Panc1 (cell line): ENCODE measurements at places on chromosomes 5 and 9. TPM values are rescaled to one million over a fixed set of nuclear protein-coding genes. Genes with fewer than 3 reads are reported as not detected.

DNA sequence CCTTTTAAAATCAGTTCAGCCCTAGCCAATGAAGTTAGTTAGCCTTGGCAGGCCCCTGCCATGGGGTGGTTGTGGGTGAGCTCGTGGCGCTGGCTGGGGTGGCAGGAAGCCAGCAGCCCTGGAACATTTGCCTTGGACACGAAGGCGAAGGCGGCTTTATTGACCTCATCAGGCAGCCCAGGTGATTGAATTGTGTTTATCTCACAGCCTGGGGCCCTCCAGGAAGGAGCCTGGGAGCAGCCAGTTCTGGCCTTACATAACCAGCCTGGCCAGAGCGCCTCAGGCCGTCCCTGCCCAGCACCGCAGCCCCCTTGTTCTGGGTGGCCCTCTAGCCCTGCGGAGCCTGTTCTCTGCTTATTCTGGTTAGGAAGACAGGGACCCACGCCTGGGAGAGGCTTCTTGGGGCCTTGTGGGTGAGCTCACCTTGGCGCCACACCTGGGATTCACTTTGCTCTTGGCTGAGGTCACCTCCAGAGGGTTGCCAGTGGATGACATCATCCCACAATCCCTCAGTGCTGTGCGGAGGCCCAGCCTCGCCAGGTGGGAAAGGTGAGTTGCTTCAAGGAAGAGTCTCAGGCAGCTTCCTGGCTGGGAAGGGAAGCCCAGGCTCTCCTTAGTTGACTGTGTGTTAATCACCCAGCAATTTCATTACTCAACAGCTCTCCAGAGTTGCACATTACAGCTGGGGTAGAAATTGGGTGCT is 54.4 kb upstream of the RPL26L1 start:
- DNase-seq, result no peak

- no peak for DNase-seq
Measured at GRCh38 chr9:129891569-129891968, 56.3 kb downstream of the USP20 start.

DNA sequence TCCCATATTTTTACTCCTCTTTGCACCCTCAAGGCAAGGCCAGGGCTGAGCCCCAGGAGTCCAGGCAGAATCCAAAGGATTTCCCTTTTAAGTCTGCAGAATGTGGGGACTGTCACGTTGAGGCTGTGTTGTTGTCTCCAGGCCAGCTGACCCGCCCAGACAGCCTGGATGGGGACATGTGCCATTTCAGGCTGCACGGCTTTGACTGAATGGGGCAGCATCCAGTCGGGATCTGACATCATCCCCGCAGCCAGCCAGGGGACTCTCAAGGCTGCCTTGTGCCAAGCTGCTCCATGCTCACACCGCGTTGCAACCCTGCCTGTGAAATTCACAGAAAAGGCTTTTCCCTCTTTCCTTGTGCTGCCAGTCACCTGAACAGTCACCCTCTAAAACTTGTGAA is 2.2 kb upstream of the ZNF366 start:
- DNase-seq, result no peak

Gene CETN3
- 30.6 TPM for total RNA-seq

DNA sequence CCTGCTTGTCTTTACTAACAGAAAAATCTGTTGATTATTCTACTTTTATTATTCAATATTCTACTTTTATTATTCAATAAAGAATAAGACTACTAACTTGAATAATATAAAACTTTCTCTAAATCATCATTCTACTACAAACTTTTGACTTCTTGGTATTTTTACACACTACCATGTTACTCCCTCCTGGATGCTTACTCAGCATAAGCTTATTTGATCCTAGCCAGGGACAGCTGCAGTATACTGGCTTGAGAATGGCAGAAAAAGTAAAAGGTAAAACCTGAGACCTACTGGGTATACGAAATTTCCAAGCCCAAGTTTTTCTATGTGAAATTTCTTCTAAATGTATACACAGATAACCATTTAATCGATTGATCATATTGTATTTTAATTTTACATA is 26.1 kb downstream of the PGGT1B start:
- DNase-seq, result no peak

Gene PCDHB3
- 0.92 TPM for total RNA-seq

GRCh38 chr9:128479262-128479661 is 23.5 kb downstream of the ODF2 start:
- DNase-seq, result no peak

Gene LCN1
- not detected for total RNA-seq

Gene GEMIN5
- 29.5 TPM for total RNA-seq

Gene CCDC192
- total RNA-seq, result not detected

Gene ZBTB26
- 4.5 TPM for total RNA-seq

DNA sequence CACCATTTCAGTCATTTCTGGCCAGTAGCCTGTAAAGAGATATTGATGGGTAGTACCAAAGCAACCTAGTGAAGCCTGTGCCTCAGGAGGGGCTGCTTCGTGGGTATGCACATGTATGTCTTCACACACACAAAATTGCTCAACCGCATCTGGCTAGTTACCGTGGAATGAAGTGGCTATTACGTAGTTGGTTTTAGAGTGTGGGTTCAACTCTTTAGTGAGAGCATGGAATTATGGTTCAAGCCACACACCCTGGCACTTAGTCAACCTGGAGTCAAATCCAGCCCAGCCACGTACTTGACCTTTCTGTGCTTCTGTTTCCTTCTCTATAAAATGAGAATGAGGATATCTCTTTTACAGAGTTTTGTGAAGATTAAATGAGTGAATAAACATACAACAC is 174.9 kb downstream of the TTC39B start:
- DNase-seq, result no peak

DNA sequence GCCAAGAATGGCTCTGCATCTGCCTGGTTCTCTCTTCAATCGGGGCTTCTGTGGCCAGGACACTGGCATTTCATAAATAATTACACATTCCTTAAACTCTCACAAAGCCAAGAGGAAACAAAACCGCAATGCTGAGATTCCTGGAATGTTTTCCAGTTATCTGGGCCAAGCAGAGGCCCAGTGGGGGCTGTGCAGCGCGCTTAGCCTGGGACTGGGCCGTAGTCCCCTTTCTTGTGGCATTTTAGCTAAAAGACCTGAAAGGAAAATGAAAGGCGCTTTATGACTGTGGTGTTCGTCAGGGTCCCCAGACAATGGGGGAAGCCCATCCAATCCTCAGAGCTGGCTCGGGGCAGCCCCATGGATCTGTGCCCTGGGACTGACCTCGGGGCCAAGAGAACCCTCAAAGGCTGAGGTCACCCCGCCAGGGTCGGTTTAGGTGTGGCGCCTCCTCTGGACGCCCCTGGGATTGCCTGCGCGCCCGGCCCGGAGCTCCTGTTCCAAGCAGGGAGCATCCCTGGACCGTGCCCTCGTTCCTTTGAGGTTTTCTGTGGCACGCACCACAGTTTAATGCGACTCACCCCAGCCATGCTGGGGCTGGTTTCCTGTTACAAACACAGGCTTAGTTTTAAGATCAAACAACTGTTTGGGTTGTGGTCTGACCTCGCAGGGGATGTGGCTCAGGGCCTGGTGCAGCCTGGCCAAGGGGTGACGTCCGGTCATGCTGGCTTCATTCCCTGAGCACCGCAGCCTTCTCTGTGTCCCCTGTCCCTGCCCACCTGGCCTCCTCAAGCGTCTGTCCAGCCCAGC is 51.5 kb upstream of the NKD2 start:
- peak; percentile 33 for DNase-seq

Gene TAF11L13
- not detected for total RNA-seq

GRCh38 chr9:130089141-130089540 is 35.4 kb downstream of the GPR107 start:
- DNase-seq, result no peak

DNA sequence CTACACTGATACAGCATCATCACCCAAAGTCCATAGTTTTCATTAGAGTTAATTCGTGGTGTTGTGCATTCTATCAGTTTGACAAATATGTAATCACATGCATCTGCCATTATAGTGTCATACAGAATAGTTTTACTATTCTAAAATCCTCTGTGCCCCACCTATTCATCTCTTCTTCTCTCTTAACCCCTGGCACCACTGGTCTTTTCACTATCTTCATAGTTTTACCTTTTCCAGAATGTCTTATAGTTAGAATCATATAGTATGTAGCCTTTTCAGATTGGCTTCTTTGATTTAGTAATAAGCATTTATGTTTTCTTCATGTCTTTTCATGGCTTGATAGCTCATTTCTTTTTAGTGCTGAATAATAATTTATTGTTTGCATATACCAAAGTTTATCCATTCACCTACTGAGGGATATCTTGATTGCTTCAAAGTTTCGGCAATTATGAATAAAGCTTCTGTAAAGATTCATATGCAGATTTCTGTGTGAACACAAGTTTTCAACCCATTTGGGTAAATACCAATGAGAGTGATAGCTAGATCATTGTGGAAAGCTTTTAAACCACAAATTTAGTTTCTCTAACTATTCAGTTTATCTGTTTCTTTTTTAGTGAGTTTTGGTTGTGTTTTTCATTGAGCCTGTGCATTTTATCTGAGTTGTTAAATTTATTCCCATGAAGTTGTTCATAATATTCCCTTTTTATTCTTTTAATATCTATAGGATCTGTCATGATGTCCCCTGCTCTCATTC is 84.9 kb downstream of the RALGPS1 start:
- no peak for DNase-seq

GRCh38 chr5:160635046-160635445 is 213.4 kb downstream of the PTTG1 start:
- no peak for DNase-seq

Gene NUTM2G
- total RNA-seq, result not detected
